ENCODE measurements at places on chromosomes 13 and 19.

DNA sequence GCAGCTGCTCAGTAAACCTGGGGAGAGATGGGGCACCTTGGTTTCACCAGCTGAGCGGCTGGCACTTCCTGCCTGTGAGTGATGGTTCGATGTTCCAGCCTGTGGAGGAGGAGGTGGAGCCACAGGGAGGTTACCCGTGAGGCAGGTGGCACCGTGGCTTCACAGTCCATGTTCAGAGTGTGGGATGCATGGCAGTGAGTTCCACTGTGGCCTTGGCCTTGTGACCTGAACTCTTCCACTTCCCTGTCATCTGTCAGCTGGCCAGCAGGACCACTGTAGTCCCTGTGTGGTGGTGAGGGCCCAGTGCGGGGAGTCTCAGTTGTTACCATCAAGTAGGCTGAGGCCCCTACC is 16.9 kb downstream of the SMARCA4 start:
- DNase-seq: no peak

- no peak for DNase-seq
Measured at GRCh38 chr19:13838435-13839129, 38.4 kb upstream of the NANOS3 start.

DNA sequence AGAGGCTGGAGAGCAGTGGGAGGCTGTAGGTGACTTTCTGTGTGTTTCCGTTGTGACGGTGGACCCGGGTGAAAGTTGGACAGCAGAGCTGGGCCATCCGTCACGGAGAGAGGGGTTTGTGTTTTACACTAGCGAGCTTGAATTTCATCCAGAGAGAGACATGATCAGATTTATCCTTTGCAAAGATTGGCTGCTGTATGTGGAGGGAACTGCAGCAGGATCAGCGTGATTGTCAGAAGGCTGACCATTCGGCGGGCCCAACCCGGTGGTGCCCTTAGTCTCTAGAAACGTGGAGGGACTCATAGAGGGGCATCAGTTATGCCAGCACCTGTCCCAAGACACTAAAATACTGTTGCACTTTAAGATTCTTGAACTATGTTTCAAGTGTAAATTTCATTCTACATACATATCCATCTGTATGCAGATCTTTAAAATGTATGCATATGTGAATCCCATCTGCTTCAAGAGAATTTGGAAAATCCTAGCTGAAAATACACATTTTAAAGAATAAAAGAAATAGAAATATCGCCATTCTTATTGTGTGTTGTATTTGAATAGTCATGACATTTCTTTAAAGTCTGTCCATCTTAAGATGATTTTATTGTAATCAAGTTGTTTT is 7.0 kb downstream of the FAM124A start:
- DNase-seq: no peak

- no peak for DNase-seq
Measured at GRCh38 chr13:86108334-86108733, 309.1 kb upstream of the SLITRK6 start.

DNA sequence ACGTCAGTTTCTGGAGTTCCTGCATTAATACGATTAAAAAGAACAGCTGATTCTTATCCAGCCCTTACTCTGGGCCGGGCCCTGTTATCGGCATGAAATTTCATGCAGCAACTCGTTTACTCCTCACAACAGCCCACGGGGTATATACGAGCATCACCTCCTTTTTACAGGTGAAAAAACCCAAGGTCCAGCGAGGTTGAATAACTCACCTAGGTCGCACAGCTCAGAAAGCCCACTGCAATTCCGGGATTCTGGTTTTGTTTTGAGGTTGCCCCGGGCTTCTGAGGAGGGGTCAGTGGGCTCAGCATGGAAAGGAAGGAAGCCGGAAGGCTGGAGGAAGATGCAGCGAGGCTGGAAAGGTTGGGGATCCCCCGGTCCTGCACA is 577 bp upstream of the ACP7 start:
- DNase-seq: no peak

DNA sequence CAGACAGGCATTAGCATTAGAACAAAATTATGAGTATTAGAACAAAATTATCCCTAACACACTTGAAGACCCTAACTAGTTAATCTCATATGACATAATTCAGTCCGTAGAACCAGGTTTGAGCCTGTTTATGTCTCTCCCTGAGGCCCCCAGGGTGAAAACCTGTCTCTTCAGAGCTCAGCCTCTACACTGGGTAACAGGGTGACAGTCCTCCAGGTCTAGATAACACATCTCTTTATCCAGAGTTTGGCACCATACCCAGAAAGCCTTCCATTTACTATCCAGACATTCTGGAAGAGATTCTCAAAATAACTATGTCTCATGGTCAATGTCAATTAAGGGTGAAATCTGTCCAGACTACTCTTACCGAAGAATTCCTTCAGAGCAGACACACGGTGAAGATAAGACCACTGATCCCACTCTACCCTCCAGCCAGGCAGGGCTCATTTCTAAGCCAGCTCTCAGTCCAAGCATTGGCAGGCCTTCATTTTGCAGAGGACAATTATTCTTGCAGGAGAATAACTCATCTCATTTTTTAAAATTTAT is 1195.3 kb downstream of the EFNB2 start:
- no peak for DNase-seq

DNA sequence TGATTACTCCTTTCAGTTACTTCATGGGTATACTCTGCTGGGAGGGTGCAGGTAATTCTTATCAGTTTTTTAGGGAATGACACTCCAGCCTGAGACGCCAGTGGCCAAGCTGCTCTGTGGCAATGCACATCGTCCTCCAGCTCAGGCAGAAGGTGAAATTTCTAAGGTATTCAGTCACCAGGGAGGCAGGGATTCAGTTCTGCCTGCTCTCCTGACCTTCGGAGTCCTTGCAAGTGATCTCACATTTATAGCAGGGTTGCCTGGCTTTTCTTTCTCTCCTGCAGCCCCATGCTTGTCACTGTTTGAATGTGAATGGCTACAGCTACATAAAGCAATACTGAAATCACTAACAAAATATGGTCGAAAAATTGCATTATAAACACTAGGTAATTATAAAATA is 1447.5 kb downstream of the EFNB2 start:
- DNase-seq: no peak

DNA sequence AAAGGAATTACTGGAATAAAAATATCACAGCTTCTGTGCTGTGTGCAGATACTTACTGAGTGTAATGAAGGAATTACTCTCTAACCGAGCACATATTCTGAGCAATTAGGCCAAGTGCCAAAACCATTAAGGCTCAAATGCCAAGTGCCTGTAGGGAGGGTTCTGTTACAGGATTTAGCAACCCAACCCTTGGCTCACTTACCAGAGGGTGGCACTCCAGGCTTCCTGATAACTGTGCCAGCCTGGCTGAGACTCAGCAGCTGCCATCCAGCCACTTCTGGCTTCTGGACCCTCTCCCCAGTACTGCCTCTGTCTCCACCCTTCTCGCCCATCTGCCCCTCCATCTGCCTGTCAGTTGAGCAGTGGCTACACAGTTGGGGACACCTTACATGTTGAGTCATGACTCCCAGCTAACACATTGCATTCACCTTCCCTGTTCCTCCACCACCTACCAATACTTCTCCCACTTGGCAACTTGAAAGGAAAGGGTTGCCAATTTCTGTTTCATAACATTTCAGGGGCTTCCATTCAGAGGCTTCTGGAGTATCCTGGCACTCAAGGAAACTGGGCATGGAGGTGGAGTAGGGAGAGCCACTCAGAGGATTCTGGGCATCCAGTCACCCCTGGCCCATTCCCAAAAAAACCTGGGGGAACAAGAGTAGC is 110.5 kb downstream of the COG6 start:
- DNase-seq: no peak

DNA sequence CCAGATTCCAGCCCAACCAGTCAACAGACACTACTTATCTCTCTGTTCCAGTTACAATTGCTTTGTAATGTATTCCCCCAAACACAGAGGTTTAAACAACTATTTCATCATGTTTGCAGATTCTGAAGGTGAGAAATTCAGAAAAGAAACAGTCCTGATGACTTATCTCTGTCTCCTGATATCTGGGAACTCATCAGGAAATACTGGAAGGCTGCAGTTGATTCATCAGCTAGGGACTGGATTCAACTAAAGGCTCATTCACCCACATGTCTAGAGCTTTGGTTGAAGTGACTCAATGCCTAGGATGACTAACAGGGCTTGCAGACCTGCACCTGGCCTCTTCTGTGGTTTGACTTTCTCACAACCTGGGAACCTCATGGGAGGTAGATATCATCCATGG is 56.6 kb upstream of the GPC6 start:
- DNase-seq: no peak

GRCh38 chr19:31066385-31066784 is 282.9 kb downstream of the TSHZ3 start:
- no peak for DNase-seq

DNA sequence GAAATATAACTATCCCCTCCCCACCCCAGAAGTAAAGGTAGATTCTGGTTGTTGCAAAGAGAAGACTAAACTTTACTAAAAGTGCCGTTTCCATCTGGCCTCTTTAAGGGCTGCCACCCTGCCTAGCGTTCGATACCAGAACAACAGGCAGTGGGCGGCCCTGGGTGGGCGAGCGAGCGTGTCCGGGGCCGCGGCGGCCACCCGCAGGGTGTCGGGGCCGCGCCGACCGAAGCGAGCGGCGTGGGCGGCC is 2.6 kb downstream of the FGF9 start:
- no peak for DNase-seq

GRCh38 chr19:17719730-17720400 is 585 bp downstream of the MAP1S start:
- DNase-seq: peak; percentile 64
